HuH-7.5 (cell line): ENCODE measurements at places on chromosomes 4 and X.
A peak's percentile ranks its signal among the peaks of the same experiment; 100 is the strongest.

DNA sequence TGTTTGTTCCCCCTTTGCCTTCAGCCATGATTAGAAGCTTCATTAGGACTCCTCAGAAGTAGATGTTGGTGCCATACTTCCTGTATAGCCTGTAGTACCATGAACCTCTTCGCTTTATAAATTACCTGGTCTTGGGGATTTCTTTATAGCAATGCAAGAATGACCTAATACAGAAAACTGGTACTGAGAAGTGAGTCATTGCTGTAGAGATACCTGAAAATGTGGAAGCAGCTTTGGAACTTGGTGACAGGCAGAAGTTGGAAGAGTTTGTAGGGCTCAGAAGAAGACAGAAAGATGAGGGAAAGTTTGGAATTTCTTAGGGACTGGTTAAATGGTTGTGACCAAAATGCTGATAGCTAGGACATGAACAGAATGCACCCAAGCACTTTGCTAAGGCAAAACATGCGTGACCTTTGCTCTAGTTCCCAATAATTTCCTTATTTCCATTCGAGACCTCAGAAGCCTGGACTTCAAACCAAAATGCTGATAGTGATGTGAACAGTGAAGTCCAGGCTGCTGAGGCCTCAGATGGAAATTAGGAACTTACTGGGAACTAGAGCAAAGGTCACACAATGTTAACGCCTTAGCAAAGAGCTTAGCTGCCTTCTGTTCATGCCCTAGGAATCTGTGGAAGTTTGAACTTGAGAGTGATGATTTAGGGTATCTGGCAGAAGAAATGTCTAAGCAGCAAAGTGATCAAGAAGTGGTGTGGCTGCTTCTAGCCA lies 3.0 kb upstream of the USP46 start:
- DNase-seq = no peak

GRCh38 chr4:2792711-2793585 lies at the start of gene SH3BP2:
Gene SH3BP2 (plus strand): TSS chr4:2793085. CDS start chr4:2820618, 27,533 bp downstream.
- DNase-seq = peak; percentile 77

- no peak for DNase-seq
Measured at GRCh38 chr4:1329408-1330371, 17.3 kb upstream of the UVSSA start.

DNA sequence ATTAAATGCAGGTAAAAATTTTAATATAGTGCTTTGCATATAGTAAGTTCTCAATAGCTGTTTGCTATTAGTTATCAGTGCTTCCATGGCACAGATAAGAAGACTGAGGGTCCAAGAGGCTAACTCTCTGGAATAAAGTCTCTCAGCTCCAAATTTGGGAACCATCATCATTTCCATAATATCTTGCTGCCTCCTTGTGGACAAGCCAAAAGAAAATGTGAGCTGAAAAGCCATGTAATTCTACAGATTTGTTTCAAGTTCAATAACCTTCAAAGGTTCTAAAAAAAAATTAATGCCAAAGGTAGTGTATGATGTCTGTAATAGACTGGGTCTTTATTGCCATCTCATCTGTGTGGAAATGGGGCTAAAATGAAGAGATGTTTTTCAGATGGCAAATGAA lies 136.9 kb upstream of the VCX start:
- peak; percentile 2 for DNase-seq

DNA sequence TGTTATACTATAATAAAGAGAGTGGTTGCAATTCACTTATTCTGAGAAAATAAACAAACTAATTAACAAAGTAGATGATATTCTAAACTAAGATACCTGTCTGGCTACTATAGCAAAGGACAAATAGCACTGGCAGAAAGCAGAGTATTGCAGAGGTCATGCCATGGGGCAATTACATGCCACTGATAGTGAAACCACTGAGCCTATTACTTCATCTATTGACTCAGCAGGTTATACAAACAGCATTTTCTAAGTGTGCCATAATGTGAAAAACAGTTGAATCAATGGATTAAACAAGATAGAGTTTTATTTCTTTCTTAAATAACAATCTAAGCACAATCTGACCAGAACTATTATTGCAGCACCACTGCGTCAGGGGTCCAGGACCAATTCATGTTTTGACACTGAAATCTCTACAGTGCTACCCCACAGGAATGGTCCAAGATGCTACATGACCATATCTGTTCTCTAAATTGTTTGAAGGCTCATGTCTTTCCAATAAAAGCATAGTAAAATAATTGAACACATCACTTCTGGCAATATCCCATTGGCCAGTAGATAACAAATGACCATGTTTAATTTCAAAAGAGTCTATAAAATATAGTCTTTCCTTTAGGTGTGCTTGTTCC lies 389.5 kb upstream of the GRID2 start:
- DNase-seq = no peak

DNA sequence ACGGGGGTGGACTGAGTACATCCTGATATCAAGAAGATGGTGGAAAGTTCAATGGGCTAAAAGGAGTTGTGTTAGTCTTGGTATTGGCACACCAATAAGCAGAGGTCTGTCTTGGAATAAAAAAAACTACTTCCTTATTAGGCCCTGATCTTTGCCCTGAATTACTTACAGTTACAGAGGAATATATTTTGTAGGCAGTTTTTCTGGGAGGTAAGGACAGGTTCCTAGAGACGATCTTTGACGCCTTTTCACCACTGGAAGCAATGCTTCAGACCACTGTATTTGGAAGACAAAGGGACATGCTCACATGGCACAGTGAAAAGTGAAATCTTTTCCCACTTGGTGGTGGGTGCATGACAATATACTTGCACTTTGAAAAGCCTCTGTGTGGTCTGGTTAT lies 618 bp upstream of the XK start:
- DNase-seq = no peak
